ENCODE measurements at places on chromosomes 6 and 20.
A peak's percentile ranks its signal among the peaks of the same experiment; 100 is the strongest.

DNA sequence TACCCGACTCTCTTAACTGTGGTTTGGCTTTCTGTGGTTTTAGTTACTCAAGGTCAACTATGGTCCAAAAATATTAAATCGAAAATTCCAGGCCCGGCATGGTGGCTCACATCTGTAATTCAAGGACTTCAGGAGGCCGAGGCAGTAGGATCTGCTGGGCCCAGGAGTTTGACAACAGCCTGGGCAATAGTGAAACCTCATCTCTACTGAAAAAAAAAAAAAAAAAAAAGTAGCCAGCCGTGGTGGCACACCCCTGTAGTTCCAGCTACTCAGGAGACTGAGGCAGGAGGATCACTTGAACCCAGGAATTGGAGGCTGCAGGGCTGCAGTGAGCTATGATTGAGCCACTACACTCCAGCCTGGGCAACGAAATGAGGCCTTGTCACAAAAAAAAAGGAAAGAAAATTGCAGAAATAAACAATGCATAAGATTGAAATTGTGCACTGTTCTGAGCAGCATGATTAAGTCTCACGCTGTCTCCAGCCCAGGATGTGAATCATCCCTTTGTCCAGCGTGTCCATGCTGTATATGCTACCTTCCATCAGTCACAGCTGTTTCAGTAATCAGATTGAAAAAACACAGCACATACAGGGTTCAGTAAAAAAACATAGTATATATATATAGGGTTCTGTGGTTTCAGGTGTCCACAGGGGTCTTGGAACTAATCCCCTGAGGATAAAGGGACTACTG, 40.7 kb downstream of the RGS17 start:
- DNase-seq: peak; percentile 92

DNA sequence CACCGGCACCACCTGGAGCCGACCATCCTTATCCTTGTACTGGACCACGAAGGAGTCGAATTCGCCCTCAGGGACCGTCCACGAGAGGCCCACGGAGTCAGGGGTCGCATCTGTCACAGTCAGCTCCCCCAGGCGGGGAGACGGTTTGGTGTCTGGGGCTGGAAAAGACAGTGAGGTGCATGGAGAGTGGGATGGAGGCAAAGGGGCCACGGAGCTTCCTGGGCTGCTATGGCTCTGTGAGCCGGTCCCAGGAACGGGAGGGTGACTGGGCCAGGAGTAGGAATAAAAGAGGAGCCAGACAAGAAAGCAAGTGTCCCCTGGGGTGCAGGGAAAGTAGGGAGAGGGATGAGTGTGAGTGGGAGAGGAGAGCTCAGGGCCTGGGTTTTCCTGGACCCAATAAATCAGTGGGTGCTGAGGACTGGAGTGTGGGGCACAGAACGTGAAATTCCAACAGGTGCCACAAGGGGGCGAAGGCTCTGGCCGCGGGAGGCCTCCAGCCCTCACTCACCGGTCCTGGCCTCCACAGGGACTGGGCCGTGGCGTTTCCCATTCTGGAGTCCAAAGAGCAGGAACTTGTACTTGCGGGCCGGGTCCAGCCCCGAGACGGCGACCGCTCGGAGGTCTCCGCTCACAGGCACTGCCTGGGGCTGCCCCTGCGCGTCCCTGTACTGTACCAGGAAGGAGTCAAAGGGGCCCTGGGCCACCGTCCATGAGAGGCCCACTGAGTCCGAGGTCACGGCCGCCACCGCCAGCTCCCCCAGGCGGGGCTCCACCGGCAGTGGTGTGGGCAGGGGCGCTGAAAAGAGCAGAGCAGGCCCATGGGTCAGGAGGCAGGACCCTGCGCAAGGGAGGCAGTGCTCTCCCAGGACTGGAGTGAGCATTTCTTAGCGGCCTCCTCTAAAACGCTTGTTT, 9.9 kb downstream of the CYP21A2 start:
- DNase-seq: peak; percentile 61

DNA sequence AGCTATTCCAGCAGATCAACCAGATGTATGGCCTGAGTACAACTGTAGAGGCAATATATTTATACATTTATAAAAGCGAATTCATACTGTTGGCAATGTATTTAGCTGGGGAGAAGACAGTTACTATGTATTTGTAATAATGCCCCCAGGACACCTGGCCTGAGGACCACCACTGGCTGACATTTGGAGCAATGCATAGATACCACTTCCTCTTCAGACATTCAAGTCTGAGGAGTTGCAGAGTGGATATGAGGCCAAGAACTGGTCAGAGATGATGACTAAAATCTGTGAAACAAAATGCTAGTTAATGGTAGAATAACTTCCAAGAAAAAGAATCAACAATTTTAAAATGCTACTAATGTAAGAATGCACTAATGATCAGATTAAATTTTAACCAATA, 462.3 kb downstream of the CDC5L start:
- DNase-seq: no peak

DNA sequence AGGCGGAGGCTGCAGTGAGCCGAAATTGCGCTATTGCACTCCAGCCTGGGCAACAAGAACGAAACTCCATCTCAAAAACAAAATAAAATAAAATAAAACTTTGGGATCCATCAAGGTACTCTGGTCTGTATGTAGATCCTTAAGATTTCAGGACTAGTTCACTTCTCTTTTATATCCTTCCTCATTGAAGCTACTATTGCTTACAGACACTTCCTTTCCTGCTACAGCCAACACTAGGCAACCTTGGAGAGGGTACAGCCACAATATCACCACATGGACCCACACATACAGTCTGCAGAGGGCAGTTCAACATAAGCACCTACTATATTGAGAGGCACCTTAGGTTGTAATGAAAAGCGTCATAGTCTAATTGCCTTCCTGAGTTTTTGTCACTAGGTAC, 113.3 kb downstream of the ATXN1 start:
- no peak for DNase-seq

DNA sequence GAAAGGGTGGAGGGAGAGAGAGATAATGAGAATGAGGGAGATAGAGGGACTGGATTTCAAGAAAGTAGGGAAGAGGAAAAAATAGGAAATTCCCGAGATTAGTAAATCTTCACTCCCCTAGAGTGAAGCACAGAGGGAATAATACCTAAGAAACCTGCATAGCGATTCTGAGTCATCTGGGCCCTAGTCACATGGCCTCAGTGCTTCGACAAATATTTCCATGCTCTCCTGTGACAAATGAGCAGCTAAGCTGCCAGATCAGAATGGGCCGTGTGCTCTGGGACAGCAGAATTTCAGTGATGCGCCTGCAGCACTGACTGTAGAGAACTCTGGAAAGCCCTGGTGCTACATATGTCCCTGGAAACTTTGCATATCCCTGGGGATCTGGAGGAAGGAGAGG, 48.6 kb upstream of the GRIK2 start:
- no peak for DNase-seq

GRCh38 chr6:157983406-157984119, 1.9 kb downstream of the SYNJ2 start:
- DNase-seq: no peak

DNA sequence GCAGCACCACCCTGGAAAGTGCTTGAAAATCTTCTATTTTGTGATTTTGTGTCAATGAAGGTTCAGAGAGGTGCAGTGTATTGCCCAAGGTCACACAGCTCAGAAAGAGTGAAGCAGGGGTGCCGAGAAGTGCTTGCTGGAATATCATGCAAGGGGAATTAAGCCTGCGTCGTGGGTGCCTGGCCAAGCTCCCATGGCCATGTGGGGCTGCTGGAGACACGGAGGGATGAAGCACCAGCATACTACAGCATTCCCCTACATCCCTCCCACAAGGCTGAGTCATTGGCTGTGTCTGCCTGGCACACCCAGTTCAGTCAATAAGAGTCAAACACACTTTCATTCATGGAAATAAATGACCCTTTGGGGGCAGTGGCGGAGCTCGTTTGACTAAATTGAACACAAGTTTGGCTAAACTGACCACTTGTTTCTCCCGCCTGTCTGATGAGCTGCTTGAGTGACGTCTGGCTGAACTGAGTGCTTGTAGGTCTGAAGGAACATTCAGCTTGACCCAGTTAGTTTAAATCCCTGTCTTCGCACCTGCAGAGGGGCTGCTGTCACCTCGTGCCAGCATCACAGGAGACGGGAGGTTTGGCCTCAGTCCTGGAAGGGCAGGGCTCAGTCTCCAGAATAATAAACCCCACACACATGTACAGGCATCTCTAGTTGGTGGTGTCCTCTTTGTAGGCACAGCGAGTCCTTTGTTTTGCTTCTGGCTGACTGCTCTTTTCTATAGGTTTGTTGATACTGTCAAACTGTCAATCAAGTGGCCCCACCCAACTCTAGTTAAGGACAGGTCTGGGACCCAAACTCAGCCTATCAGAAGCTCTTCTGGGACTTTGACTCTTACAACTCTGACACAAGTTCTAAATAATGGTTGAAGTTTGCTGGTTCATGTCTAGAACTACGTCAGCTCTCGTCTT, 8.4 kb upstream of the TGM2 start:
- DNase-seq: peak; percentile 89

- peak; percentile 99 for DNase-seq
These were observed 10.1 kb upstream of the PYGB start for GRCh38 chr20:25237610-25238318.

GRCh38 chr6:36850021-36850420, 10.8 kb upstream of the CPNE5 start:
- no peak for DNase-seq

- no peak for DNase-seq
These were observed 73.4 kb upstream of the RAB32 start for GRCh38 chr6:146470091-146470770.

- DNase-seq: peak; percentile 48
These were observed 149.5 kb downstream of the ANKRD60 start for GRCh38 chr20:58078741-58079522.

DNA sequence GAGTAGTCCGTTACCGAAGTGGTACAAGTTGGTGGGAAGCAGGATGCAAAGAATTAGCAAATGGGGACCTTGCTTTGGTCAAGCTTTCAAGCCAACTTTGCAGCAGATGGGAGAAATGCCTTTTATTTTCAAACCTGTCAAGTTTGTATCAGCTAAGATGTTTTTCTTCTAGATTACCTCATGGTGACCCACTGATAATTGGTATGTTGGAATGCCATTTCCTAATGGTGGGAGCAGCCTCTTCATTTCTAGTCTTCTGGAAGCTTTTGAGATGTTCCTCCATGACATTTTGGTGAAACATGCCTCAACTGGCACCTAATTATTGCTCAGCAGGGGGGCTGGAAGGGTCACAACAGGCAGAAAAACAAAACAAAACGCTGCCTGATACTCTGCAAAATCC, 43.7 kb downstream of the ADNP start:
- DNase-seq: no peak

GRCh38 chr6:13427801-13428582, 59.4 kb downstream of the GFOD1 start:
- no peak for DNase-seq

DNA sequence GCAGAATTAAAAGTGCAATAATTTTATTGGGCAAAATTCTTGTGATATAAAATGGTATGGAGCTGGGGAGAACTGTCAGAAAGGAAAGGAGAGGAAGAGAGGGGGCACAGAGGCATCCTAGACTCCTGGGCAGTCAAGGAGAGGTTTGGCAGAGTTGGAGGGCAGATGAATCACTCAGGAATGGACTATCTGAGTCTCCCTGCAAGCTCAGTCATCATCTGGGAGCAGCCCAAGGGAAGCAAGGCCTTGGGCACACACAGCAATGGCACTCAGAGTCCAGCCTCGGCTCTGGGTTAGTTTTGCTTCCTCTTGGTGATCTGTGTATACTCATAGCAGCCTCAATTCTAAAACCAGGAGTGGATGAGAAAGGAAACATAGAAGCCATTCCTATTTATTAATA, 67.2 kb downstream of the SLC22A1 start:
- DNase-seq: no peak

DNA sequence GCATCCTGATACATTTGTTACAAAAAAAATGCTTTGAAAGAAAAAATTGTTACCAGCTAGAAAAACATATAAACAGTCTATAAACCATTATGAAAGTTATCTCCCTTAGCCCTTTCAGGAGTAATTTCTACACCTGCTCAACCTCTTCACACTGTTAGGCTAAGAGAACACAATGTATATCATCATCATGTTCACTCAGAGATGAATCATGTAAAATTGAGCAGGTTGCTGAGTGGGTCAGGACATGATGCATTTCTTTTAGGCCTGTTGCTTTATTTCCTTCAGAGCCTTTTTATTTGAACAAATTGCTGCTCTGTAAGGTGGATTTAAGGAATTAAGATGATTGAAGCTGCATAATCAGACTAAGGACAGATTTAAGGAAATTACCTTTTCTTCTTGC, 531.3 kb upstream of the MAN1A1 start:
- no peak for DNase-seq
